GM13977 (cell line): ENCODE measurements at places on chromosomes 7 and 10.

GRCh38 chr10:17064435-17064834 lies 65.2 kb downstream of the CUBN start:
- DNase-seq = no peak

GRCh38 chr10:3548702-3549101 lies 236.3 kb downstream of the KLF6 start:
- DNase-seq = no peak

GRCh38 chr10:3056280-3057037 lies 10.9 kb upstream of the PFKP start:
- no peak for DNase-seq

DNA sequence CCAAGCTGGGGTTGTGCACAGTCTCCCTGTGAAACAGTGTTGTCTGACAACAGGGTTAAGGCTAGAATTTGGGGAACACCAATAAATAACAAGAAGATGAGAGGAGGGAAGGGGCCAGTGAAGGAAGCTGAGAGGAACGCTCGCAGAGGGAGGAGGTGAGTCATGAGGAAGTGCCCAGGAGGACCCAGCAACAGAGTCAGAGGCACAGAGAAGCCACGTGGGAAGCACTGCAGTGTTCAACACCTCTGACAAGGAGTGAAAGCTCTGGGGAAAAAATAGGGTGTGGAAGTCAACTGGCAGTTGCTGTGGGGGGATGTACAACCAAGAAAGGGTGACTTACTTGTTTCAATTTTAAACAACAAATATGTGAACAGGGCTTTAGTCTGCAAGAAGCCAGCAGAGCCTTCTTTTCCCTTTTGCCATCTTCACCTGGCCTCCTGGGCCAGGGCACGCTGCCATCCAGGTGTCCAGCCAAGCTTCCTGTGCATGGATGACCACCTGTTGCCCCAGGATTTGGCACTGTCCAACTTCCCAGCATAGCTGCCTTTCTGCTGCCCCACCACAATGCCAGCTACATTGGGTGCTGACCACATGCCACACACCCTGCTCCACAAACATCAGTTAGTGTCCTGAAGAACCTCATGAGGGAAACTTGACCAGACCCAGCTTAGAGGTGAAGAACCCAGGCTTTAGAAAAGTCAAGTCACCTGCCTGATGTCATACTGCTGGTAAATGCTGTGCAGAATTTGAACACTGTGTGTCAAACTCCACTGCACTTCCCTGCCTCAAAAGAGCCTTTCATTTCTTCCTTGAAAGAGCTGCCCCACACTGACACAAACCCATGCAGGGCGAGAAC lies 69.6 kb downstream of the ATXN7L1 start:
- DNase-seq = peak; percentile 72

- DNase-seq = no peak
Measured at GRCh38 chr7:13604178-13604577, 385.3 kb downstream of the ETV1 start.

- DNase-seq = no peak
Measured at GRCh38 chr7:108083980-108084379, 46.2 kb downstream of the LAMB4 start.

DNA sequence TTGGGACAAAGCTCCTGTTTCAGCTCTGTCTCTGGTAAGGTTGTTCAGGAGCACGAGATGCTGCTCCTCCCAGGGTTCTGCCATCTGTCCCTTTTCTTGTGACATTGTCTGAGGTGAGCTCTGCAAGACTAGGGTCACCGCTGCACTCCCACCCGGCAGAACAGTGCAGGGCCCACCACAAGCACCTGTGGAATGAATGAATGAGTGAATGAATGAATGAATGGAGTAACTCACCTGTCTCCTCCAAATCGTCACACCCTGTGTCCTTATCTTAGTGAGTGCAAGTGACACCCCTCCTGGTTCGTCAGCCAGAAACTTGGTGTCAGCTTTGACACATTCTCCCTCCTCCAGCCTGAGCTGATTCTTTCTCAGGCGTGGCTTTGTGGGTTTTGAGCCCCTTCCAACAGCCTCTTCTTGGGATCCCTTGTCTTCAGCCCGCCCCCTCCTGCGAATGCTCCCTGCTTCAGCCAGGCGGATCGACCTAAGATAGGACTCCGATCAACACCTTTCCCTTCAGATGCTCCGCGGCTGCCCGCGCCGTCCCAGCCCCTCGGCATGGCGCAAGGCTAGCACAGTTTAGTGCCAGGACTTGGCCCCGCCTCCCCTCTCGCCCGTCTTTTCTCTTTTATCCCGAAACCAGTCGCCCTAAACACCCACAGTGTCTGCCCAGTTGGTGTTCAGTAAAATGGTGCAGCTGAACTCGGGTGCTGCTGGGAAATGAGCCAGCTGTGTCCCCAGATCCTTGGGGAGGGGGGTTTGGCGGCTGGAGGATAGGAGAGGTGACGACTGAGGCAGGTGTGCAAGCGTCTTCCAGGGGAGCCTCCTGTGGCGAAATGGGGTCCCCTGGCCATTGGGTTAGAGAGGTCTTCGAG lies 89.3 kb downstream of the BEND7 start:
- DNase-seq = no peak

GRCh38 chr7:158404031-158404761 lies 183.4 kb downstream of the PTPRN2 start:
- DNase-seq = no peak

- no peak for DNase-seq
Measured at GRCh38 chr10:75239096-75239790, 3.5 kb upstream of the COMTD1 start.

GRCh38 chr10:34814223-34814912 lies 728 bp downstream of the PARD3 start:
- peak; percentile 77 for DNase-seq

GRCh38 chr10:128277267-128277840 lies 151.1 kb upstream of the MKI67 start:
- DNase-seq = no peak

DNA sequence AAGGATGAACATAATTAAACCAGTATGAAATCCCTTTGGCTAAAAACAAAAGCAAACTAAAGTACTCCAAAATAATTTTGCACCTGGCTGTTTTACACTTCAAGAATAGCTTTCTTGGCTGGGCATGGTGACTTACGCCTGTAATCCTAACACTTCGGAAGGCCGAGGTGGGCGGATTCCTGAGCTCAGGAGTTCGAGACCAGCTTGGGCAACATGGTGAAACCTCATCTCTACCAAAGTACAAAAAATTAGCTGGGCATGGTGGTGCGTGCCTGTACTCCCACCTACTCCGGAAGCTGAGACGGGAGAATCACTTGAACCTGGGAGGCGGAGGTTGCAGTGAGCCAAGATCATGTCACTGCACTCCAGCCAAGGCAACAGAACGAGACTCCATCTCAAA lies 92.2 kb upstream of the AMPH start:
- no peak for DNase-seq

DNA sequence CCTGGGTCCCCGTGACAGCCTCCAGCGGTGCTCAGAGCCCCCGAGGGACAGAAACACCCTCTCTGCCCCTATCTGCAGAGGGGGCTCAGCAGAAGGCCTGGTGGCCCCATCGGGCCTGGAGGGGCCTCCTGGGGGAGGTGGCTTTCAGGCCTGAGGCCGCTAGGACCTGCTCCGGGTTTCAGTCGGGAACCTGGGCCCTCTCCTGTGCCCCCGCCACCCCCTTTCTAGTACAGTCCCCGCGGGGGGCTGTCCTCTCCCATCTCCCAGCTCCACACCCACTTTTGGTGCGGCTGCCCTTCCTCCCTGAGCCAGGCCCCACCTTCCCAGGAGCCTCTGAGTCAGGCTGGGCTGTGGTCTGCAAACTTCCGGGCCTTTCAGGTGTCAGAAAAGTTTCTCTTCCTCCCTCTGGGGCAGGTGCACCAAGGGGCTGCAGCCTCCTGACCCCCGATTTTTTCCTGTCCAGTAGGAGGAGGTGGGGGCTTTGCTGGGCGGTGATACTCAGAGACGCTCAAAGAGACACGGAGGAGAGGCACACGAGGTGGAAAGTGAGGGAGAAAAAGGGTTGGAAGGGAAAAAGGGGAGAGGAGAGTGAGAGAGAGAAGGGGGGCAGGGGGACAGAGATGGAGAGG lies 692 bp downstream of the CARD11 start:
- DNase-seq = peak; percentile 78

GRCh38 chr7:26284995-26285632 lies 6.5 kb upstream of the SNX10 start:
- no peak for DNase-seq

DNA sequence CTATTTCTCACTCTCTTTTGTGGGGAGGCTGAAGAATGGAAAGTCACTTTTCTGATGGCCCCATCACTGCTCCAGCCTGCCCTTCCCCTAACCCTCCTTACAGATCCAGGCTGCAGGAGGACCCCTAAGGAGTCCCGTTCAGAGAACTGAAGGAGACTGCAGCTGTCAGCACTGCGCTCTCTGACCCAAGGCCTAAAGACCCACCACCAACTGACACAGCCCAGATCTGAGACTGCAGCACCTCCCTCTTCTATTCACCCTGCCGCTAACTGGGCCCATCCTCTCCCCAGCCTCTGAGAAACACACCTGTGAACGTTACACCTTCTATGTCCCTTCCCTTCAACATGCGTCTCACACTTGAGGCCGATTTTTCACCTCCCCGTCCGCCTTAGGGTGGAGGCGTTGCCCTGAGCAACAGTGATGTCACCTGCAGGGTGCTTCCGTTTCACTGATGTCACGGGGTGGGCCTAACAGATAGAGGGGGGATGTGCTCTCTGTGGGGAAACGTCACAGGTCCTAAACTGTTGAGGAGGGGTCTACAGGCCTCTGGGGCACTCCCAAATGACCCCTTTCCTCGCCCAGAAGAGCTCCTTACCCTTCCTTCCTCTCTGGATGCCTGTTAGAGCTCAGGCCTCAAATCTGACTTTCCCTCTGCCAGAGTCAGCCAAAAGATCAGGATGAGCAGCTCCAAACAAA lies 5.1 kb downstream of the ITPRIP start:
- DNase-seq = no peak

DNA sequence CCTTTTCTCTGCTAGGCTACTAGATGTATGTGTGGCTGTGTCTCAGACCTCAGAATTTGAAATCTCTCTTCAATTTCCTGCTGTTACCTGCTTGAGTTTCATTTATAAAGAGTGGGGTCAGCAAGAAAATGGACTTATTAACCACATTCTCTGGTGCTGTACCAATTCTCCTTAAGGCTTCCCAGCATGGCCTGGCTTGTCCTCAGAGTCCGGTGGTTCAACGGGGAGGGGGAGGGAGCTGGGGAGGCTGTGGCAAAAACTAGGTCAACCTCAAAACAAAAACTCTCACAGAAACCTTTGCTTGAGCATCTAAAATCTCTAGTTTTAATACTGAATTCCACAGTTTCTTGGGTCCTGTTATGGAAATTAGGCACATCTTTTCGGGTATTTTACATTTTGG lies 389.1 kb upstream of the COBL start:
- no peak for DNase-seq

DNA sequence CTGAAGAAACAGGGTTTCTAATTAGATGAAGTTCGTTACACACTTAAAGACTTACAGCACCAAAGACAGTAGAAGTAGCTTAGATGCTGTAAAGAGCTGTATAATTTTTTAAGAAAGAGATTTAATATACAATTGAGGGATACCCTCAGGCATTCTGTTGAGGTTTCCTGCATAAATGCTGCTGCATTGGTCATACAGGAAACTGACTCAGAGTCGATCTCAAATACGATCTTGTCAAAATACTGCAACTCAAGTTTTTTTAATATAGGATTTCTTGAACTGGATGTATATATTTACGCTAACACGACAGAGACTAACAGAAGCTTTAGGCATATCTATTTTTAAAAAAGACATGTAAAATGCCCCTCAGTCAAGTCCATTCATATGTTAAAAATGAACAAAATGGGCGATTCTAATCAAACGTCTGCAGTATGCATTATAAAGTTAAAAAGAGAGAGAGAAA lies 2.4 kb upstream of the ARID5B start:
- DNase-seq = no peak

DNA sequence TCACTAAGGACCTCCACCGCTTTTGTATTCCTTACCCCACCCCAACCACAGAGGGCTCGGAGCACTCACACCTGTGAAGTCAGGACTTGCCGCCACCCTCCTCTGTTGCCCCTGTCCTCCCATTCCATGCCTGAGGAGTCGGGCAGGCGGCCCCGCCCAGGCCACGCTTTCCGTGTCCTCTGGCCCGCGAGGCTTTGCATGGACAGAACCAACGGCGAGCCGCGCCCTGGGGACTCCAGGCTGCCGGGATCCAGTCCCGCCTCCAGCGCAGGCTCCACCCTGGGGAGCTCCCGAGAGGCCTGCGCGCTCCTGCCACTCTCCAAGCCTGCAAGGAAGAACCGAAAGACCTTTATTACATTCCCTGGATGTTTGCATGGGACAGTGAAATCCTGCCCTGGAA lies 366.4 kb upstream of the POM121L12 start:
- no peak for DNase-seq

- no peak for DNase-seq
Measured at GRCh38 chr7:101165958-101166647, 734 bp upstream of the VGF start.

DNA sequence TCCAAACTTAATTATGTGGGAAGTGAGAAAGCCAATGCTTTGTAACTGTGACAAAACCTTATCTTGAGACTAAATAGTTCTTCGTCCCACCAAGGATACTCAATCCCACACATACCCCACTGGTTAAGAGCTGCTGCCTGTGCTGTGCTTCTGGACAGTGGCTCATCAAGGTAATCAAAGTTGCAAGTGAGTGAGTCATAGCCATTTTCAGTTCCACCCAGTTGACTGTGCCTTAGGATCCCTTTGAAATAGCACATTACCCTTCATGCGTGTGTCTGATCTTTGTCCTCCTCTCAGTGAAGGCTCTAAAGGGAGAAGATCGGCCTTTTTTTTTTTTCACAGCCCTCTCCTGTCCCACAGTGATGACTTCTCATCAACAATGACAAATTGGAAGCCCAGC lies 706.0 kb upstream of the AUTS2 start:
- DNase-seq = no peak

GRCh38 chr10:64191286-64191685 lies 670.1 kb downstream of the REEP3 start:
- DNase-seq = no peak

GRCh38 chr7:65953001-65953720 lies 28.9 kb downstream of the GUSB start:
- DNase-seq = no peak

DNA sequence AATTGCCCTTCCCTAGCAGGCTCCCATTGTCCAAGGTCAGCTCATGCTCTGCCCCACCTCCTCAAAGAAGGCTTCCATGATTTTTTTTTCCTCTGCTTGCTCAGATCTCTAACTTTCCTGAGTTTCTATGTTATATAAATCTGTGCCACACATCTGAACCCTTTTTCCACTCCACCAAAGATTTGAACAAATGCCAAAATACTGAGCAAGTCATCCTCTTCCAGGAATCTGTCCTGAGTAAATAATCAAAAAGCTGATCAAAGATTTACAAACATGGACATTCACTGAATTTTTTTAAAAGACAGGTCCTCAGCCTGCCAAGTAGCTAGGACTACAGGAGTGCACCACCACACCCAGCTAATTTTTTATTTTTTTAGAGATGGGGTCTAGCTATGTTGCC lies 102.8 kb upstream of the ARID5B start:
- no peak for DNase-seq

- no peak for DNase-seq
Measured at GRCh38 chr7:44212018-44212417, 11.2 kb downstream of the YKT6 start.

GRCh38 chr7:98619450-98620321 lies 2.6 kb downstream of the NPTX2 start:
- no peak for DNase-seq
